ENCODE measurements at places on chromosomes 12 and 14.

DNA sequence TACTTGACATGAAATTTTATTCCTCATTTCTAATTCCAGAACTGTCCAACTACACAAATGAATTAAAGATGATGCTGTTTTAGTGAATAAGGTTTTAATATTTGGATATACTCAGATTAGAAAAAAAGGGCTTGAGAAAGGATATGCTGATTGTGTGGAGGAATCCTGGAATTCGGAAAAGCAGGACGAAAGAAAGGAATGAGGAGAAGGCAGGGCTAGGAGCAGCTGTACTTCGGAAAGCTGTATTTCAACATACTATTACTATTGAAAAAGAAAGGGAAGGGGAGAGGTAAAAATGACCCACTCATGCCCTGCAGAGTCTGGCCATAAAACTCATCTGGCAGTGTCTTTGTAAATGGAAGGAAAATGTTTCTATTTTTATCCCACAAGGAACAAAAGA is 63.1 kb upstream of the PLBD1 start:
- no peak for DNase-seq

GRCh38 chr12:5247144-5247543 is 184.8 kb upstream of the NTF3 start:
- no peak for DNase-seq

DNA sequence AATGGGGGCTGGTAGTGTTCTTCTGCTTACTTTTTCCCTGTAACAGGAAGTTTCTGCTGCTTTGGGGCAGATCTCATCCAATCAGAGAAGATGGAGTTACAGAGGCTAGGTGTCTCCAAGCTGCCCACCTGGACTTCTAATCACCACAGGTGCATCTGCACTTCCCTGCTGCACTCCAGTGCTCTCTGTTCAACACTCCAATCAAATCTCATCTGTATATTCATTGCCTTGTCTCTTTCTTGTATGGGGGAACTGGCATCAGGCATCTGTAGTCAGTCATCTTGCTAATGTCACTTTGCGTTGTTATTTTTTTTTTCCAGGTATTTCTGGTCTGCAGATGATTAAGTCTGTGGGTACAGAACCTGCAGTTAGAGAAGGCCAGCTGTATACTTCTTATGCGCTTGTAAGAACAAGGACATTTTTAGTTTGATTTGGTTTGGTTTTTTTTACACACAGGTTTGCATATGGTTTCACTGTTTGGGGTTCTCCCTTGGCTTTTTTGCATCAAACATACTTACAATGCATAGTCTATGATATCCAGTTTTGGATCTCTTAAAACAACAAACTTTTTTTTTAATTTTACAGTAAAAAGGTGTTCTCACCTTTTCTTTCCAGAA is 116.0 kb downstream of the METTL25 start:
- DNase-seq, result no peak

DNA sequence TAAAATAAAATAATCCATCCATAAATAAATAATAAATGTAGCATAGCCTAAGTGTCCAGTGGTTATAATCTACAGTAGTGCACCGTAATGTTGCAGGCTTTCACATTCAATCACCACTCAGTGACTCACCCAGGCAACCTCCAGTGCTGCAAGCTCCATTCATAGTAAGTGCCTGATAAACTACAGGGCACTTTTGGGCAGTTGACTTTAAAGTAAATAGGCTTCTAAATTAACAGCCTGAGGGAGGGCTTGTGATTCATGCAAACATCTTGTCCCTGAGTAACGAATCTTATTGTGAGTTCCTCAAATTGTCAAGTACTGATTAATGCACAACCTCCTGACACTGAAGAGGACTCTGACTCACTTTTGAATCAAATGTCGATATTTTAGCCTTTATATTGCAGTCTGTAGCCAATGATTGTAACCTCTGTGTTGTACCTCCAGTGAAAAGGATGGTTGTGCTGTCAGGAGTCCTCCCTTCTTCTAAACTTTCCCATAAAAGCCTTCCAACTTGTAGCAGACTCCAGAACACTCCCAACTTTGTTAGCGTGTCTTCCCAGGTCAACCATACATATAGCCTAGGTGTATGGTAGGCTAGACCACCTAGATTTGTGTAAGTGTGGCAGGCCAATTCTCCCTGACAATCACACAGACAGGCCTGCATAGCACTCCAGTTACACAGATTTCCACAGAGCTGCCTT is 55.0 kb upstream of the BICD1 start:
- no peak for DNase-seq

GRCh38 chr14:20626274-20626673 is 15.2 kb downstream of the OR6S1 start:
- DNase-seq, result no peak

- no peak for DNase-seq
Observed at GRCh38 chr12:74071182-74071581, 466.5 kb upstream of the ATXN7L3B start.

DNA sequence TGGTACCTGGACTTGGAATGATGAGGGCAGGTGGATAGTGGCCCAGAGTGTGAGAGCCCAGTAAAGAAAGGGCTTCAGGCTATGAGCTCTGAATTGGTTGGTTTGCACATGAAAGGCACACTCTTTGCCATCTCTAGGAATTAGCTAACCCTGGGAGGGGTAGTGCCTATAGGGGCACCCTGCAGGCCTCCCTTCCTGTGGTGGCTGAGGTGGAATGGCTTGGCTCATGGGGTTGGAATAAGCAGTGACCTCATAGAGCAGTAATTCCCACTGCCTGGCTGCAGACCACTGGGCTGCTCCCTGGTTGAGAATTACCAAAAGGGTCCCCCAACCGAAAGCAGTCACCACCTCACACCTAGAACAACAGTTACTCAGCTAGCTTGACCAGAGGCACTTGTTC is 42.7 kb downstream of the ASCL4 start:
- no peak for DNase-seq

- DNase-seq, result no peak
Observed at GRCh38 chr12:67222302-67222701, 46.9 kb upstream of the CAND1 start.
